ENCODE measurements at places on chromosomes 4 and X.

- DNase-seq = no peak
Measured at GRCh38 chr4:10607206-10607605, 77.4 kb downstream of the CLNK start.

DNA sequence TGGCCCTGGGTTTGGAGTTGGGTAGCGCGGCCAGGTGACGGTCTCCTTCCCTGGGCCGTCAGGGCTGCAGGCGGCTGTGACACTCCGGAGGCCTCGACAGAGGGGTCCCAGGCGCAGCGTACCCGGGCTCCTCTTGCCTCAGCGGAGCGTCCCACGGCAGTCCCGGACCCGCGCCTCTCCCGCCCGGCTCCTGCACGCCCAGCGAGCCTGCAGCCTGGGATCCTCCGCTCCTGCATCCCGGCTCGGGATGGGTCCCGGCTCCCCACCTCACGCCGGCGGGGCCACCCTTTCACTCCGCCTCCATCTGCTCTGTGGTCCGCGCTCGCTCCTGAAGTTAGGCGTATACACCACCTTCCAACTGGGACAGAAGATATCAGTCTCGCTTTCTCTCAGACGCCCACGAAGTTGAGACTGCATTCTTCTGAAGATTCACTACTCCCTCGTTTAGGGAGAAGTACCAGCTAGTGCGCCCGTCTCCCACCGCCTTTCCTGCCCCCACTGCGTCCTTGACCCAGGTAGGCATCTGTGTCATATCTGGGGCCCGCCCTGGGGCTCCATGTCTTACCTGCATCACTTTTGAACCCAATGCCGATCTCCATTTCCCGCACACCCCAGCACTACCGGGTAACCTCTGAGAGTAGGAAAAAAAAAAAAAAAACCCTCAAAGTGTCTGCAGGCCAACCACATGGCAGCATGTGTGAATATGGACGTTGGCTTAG, 32.3 kb upstream of the KDR start:
- DNase-seq = peak; percentile 13

GRCh38 chr4:9921326-9921725, 100.0 kb downstream of the SLC2A9 start:
- no peak for DNase-seq

DNA sequence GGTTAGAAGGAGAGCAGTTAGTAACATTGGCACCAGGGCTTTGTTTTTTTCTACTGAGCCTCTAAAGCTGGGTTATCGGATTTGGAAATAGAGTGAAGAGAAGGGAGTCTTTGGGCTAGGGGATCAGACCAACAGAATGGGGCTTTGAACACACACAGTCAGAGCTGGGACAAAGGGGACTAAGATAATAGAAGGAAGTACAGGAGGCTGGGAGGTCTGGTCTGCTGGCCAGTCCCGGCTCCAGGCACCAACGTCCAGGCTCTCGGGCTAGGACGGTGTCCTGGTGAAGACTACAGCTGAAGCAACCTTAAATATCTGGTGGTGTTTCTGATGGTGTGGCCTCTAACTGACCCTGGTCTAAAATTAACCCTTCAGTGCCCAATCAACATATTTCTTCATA, 57.5 kb downstream of the HHIP start:
- DNase-seq = no peak

DNA sequence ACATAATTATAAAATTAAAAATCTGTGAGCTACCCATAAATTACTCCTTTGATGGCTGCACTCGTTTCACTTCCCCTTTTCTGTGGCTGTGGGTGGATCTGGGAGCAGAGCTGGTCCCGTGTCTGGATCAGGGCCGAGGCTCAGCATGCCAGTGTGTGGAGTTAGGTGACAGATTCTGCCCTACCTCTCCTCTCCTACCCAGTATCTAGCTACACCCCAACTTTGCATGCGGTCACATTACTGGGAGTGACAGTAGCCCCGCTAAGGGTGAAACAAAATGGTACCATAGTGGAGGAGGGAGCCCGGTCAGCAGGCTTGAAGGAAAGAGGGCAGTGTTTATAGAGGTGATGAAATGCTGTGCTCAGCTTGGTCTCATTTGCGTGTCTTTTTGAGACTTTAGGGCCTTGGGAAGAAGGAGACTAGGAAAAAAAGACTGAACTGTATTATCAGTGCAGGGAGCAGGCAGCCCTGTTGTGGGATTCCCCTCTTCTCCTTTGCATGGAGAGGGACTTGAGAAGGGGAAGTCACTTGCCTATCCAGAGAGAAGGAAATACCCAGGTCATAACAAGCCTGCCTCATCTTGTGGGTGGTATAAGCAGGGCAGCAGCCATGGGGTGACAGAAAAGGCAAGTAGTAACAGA, 48.4 kb downstream of the ARHGAP10 start:
- no peak for DNase-seq

GRCh38 chrX:102833136-102833535, 103.9 kb upstream of the RAB40AL start:
- no peak for DNase-seq

- DNase-seq = no peak
Measured at GRCh38 chr4:173508386-173509035, 21.5 kb downstream of the HAND2 start.

DNA sequence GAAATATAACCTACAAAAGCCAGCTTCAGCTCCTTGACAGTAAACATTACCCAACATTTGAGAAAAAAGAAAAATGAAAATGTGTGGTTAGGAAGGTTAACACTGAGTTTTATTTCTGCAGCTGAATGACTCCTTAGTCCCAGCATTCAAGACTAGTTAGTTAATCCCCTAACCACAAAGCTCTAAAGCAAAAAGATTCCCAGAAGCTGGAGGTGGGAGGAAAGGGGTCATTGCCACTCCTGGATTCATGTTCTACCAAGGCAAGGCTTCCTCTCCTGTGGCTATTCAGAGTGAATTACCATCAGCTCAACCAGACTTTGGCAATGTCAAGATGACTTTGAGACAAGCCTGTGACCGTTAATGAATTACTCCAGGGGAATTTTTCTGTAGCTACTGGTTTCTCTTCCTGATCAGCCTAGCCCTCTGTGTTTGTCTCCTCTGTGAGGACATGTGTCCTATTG, 63.6 kb downstream of the HADH start:
- DNase-seq = no peak

DNA sequence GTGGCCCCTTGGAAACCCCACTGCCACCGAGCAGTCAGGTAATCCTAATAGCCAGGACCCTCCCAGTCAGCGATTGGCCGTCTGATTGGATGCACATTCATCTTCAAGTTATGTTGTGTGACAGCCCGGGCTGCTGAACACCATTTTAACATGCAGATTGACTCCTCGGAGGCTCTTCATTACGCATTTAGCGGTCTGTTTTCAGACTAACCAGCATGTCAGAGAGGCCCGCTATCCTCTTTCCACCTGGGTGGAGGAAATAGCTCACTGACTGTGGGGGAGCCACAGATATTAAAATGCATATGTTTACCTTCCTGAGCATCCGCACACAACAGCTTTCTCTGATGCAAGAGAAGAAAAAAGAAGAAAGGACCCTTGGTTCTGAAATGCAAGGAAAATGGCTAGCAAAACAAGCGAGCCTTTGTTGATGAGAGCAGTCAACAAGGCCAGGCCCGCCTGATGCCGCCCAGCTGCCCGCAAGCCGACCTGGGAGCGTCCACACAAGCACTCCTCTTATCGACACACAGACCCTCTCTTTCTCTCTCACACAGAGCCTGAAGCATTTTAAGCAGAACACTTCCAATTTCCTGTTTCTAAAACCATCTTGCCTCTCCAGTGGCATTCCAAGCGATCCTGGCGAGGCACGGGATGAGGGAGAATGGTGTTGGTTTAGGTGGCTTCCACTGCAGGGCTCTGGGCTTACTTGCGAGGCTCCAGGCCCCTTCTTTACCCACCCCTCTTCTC, 118.3 kb downstream of the MGST2 start:
- no peak for DNase-seq

DNA sequence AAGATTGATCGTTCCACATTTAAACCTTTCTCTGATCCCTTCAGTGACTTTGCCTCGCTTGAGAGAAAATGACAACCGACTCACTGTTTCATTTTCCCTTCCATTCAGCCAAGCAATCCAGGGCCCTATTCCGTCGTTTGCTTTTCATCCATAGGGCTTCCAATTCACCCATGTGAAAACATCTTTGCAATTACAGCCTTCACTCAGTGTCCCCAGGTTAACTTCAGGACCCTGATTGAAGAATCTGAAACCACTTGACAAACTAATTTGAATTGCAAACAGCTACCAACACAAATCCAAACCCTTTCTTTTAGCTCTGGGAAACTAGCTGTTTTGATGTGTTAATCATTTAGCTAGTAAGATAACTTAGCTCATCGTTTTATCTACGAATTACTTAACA, 120.2 kb upstream of the FAM9C start:
- DNase-seq = no peak

DNA sequence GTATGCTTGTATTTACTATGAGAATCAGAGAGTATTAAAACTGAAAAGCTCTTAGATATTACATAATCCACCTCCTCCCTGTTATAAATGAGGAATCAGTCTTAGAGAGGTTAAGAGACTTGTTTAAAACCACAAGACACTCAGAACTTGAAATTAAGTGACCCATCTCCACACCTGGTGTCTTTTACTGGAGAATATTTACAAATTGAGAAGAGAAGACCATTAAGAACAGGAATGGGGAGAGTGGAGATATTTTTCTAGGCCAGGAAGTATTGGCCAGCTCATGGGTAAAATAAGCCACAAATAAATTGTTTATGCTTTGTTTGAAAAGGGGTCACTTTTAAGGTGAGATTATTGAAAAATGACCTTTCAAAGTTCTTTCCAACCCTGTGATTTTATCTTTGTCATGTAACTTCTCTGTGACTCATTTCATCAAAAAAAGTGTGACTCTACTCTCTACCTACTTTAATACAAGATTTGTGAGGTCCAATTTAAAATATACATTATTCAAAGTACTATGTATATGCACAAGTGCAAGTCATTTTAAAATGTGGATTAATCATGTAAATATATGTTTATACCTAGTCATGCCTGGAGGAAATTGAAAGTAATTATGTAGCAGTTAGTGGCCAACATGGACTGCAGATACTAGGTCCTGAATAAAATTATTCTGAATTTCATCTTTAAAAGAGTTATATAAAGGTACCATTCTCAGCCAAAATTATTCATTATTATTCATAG, 15.9 kb upstream of the COX7B2 start:
- no peak for DNase-seq

GRCh38 chr4:31592293-31592692, 872.1 kb downstream of the PCDH7 start:
- DNase-seq = no peak

GRCh38 chr4:8917868-8918783, 46.5 kb upstream of the HMX1 start:
- peak; percentile 66 for DNase-seq

DNA sequence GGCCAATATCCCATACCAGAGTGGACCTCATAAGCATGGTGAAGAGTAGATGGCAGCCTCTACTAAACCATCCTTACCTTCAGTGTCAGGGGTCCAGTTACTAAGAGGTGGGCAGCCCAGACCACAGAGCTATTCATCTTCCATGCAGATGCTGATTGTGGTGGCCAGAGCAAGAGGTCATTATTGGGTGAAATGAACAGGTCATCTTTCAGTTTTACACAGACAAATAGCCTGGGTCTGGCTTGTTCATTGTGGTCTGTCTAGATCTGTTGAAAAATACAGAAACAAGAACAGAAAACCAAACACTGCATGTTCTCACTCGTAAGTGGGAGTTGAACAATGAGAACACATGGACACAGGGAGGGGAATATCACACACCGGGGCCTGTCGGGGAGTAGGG, 71.3 kb downstream of the PAK3 start:
- DNase-seq = no peak

GRCh38 chr4:3375688-3376087, 66.1 kb upstream of the HGFAC start:
- DNase-seq = no peak

DNA sequence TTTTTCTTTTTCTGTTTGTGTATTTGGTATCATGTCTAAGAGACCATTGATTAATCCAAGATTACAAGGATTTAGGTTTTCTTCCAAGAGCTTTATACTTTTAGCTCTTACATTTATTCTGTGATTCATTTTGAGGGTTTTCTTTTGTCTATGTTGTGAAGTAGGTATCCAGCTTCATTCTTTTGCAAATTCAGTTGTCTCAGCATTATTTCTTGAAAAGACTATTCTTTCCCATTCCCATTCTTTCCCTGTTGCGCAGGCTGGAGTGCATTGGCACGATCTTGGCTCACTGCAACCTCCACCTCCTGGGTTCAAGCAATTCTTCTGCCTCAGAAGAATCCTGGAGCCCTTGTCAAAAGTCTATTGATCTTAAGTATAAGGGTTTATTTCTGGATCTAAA, 164.9 kb downstream of the NAA11 start:
- no peak for DNase-seq

- DNase-seq = peak; percentile 45
Measured at GRCh38 chr4:76526585-76526990, 91.6 kb downstream of the SHROOM3 start.

DNA sequence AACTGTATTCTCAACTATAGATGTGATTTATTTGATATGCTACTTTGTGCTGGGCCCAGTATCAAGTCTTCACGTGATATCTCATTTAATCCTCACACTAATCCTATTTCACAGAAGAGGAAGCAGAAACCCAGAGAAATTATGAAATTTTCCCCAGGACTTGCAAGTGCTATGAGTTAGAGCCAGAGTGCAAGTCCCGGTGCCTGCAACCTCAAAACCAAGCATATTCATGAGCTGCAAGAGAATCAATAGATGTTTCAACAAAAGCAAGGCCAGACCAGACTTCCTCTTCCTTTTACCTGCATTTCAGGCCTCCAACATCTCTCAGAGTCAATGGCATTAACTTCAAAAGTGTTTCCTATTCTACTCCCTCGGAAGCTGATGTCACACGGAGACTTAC, 92.2 kb upstream of the GATB start:
- DNase-seq = no peak

GRCh38 chr4:56129431-56129861, 180.7 kb downstream of the CEP135 start:
- peak; percentile 66 for DNase-seq
